ENCODE measurements at places on chromosomes 1 and 21.

DNA sequence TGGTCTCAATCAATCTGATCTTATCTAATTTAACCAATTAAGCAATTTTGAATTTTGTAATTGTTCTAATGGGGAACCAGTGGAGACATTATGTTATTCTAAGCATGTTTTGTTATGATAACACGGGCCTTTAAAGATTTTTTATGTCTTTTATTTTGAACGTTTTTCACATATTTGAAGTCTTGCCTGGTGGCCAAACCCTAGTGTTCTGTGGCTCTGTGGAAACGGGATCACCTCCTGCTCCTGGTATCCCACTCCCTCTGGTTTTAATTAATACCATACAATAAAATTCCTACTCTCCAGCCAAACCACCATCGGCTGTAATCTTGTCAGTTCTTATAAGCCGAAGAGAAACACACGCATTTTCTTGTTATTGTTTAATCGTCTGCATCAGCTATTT, 22.9 kb upstream of the LMO4 start:
- DNase-seq = no peak

- DNase-seq = no peak
Observed at GRCh38 chr1:161220002-161220401, 3.4 kb downstream of the APOA2 start.

GRCh38 chr1:235943581-235944114, 76.9 kb upstream of the LYST start:
- no peak for DNase-seq

DNA sequence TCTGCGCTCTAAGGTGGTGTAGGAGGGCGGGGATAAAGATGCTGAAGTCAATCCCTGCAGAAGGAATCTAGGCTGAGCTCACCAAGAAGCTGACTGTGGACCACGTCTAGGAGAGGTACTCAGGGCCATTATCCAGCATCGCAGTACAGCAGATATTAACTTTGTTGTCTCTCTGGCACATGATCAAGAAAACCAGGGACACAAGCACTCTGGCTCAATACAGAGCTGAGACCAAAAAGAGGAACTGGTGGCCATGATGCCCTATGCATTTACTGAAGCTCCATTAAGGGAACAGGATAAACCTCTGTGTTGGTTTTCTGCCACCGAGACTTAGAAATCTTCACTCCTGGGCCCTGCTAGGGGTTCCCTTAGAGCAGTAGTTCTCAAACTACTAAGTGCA, 38.0 kb upstream of the ANGPTL7 start:
- no peak for DNase-seq

GRCh38 chr1:89887270-89887669, 66.4 kb downstream of the LRRC8D start:
- no peak for DNase-seq

DNA sequence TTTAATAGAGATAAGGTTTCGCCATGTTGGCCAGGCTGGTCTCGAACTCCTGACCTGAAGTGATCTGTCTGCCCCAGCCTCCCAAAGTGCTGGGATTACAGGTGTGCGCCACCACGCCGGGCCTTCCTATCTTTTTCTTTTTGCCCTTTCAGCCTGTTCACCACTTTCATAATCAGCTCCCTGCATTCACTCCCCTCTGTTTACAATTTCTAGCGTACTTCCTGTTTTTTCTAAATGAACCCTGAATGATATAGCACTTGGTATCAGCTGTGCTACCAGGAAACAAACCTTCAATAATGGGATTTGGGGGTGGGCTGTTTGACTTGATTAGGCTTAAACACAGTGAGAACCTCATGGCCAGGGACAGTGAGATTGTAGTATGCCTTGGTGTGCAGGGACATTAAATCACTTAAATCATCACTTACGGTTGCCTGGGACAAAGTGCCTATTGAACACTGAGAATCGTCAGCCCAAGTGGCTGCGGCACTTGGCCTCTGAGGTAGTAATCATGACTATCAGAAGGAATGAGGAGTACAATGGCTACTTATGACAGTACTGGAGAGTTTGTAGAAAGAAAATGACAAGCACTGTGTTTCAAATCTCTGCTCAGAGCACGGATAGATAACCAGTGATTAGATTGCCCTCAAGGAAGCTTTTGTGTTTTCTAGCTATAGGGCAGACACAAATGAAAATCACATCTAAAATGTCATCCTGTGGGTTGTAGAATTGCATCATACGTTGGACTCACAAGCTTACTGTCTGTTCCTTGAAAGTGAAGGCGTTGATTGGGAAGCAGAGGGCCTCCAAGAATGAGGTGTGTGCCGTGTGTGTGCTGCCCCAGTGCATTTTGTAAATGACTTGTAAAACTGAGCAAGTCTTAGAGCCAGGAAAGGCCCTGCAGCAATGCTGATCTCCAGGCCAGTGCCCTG, 661.8 kb downstream of the MATN1 start:
- DNase-seq = no peak

DNA sequence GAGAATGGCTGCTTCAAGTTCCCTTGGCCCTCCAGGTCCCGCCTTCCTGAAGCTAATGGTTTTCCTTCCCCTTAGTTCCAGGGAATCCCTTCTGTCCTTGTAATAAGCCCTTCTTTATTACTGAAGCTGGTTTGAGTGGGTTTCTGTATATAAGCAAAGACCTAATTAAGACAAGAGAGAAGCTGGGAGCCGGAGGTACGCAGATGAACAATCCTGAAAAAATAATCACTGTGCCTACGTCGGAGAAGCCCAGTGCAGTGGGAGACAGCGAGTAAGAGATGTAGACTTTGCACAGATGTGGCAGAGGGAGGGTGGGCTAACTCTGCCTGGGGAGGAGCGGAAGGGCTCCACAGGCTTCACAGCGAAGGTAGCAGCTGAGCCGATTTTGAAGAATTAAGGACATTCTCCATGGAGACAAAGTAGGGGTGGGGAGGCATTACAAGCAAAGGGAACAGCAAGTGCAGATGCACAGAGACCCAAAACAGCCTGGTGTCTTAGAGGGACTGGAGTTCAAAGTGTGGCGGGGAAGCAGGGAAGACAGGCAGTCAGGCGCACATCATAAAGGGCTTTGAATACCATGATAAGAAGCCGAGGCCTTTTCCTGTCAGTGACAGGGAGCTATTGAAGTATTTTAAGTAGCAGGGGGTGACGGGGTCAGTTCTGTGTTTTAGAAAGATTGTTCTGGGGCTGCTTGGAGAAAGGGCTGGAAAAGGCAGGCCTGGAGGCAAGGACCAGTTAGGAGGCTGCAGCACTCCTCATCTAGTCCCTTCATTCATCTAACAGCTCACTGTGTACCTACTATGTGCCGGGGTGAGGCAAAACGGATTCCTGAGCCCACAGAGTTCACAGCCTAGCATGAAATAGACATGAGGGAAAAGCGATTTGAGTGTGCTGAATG, 6.5 kb downstream of the RIMS3 start:
- DNase-seq = no peak

DNA sequence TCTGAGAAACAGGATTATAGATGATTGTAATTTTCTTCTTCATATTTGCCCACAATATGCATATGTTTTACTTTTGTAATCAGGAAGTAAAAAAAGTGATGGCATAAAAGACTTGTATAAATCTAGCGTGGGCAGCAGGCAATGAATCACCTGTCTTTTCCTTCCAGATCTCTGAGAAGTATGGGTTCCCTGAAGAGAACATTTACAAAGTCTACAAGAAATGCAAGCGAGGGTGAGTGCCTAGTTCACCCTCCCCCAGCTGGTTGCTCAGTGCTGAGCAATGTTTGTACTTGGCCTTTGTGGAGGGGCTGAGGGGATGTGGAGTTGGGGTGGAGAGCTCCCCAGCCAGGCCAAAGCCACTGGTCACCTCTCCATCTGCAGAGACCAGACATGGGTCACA, 30.7 kb downstream of the GRHL3 start:
- no peak for DNase-seq

DNA sequence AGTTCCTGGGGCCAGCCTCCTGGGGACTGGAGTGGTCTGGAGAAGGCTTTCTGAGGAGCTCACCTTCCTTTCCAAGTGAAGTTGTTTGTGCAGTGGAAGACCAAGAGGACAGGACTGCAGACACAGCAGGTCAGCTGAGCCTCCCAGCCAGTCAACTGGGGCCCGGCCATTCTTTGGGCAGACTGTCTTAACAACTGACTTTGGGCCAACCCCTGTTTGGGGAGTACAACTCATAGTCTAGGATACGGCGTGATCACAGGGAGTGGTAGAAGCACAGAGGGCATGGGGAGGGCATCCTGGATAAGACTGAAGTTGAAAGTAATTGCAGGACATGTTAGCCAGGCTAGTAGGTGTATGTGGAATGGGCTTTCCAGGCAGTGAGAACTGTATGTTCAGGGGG, 50.3 kb downstream of the PGM1 start:
- DNase-seq = no peak

- DNase-seq = no peak
Observed at GRCh38 chr1:8742022-8742924, 75.2 kb downstream of the RERE start.

DNA sequence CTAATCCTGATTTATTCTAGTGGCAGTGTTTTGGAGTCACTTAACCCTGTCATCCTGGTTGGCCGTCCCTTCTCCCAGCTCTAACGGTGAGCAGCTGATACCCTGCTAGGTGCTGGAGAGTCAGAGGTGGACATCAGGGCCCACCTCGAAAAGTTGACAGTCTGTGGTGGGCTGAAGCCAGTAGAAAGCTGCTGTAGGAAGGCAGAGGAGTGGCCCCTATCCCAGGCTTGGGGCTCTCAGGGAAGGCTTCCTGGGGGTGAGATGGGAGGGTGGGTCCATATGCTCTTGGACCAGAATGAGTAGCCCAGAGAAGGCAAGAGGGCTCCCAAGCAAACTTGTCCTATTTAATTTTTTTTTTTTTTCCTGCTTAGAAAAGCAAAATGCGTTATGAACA, 475 bp upstream of the RPL5 start:
- no peak for DNase-seq

DNA sequence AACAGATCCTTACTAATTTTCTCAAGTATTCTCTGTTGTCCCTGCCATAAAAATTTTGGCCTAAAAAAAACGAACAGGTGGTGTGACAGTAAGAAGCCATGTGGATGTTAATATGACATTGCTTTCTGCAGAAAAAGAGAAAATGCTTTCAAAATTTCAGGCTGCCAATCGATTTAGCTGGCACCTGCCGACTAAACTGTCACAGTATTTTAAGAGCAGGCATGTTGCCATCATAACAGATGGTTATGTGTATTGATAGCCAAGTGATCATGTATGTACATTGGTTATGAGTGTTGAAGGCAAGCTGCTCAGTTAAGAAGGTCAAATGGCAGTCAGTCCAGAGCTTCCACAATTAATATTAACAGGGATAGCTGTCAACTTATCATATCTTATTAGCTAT, 1017.0 kb downstream of the MRPL39 start:
- no peak for DNase-seq

DNA sequence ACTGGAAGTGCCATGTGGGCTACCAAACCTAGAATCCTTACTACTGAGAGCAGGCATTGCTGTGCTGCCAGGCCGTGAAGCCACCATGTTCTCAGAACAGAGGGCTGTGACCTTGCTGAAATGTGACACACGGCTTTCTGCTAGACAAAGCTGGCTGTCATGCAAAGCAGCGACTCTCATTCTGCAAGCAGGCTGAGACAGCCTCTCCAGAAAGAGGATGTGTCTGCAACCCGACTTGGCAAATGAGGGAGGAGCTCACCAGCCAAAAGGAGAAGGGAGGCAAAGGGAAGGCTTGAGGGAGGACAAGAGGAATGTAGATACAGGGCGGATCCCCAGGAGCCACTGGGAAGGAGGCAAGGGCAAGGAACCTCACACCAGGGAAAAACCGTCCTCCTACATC, 85.7 kb upstream of the KRTAP19-8 start:
- DNase-seq = no peak

DNA sequence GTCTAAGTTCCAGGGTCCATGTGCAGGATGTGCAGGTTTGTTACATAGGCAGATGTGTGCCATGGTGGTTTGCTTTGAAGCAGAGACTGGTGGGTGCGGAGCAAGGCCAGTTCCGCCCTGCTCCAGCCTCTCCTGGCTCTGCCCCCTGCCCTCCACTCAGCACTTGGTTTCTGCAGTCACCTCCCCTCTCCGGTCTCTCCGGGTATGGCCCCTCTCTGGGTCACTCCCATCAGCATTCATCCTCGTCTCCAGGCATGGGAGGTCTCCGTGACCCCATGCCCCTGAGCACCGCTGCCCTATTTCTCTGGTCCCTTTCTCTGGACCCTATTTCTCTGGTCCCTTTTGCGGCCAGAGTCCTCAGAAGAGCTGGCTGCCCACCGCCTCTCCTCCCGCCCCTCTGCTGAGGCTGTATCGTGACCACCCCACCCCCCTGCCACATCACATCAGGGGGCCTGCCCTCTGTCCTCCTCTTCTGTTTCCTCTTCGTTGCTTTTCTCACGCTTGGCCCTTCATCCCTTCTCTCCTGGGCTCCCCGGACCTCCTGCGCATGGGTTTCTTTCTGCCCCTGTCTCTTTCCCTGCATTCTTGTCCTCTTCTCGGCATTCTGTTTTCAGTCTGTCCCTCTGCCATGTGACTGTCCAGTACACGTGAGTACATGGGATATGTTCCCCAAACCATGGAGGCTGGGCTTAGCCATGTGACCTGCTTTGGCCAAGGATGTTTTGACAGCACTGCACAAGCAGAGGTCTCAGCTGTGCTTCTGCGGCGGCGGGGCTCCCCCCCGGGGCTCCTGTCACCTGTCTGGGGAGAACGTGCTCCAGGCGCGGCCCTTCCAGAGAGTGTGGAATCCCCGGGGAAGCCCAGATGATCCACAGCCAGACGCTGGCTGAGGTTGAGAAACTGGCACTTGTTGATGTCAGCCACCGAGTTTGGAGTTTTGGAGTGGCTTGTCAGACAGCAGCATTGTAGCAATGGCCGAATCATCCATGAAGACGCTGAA, 54.4 kb upstream of the C1orf174 start:
- no peak for DNase-seq

DNA sequence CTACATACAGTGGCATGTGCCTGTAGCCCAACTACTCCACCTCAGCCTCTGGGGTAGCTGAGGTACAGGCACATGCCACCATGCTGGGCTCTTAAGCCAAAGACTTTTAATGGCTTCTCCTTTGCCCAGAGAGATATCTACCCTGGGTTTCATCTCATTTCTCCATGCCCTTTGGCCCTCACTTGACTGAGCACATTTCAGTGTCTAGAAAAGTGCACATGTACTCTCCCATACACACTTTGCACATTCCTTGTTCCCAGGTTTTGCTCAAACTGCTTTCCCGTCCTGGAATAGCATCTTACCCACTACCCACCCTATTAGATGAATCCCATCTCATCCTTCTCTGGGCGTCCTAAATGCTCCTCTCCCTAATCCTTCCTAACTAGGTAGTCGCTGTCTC, 10.2 kb upstream of the RXRG start:
- DNase-seq = no peak

GRCh38 chr1:239545466-239545865, 159.1 kb downstream of the CHRM3 start:
- DNase-seq = no peak
